ENCODE measurements at places on chromosomes 6 and 20. TPM values are rescaled to one million over a fixed set of nuclear protein-coding genes. Genes with fewer than 3 reads are reported as not detected.

NRSN2 gene
- 36.7 TPM for total RNA-seq

GRM4 gene
- total RNA-seq = not detected

CCN6 gene
- not detected for total RNA-seq

MCHR2 gene
- total RNA-seq = not detected

WFDC6 gene
- total RNA-seq = not detected

ENPP5 gene
- total RNA-seq = 0.19 TPM

CDC40 gene
- 15.5 TPM for total RNA-seq

DPPA5 gene
- total RNA-seq = not detected

MMP24 gene
- total RNA-seq = 6.5 TPM

EDN1 gene
- 376 TPM for total RNA-seq

HSPA1A gene
- 161 TPM for total RNA-seq

TMEM151B gene
- not detected for total RNA-seq

MACROD2 gene
- 0.76 TPM for total RNA-seq

IL17F gene
- not detected for total RNA-seq

RBBP8NL gene
- not detected for total RNA-seq

KCNG1 gene
- 11.5 TPM for total RNA-seq

GTSF1L gene
- total RNA-seq = not detected
